ENCODE measurements at places on chromosomes 7 and 10.

- DNase-seq, result no peak
Measured at GRCh38 chr7:45888993-45889366, 692 bp downstream of the IGFBP1 start.

GRCh38 chr10:23362069-23362830, 17.7 kb upstream of the C10orf67 start:
- no peak for DNase-seq

DNA sequence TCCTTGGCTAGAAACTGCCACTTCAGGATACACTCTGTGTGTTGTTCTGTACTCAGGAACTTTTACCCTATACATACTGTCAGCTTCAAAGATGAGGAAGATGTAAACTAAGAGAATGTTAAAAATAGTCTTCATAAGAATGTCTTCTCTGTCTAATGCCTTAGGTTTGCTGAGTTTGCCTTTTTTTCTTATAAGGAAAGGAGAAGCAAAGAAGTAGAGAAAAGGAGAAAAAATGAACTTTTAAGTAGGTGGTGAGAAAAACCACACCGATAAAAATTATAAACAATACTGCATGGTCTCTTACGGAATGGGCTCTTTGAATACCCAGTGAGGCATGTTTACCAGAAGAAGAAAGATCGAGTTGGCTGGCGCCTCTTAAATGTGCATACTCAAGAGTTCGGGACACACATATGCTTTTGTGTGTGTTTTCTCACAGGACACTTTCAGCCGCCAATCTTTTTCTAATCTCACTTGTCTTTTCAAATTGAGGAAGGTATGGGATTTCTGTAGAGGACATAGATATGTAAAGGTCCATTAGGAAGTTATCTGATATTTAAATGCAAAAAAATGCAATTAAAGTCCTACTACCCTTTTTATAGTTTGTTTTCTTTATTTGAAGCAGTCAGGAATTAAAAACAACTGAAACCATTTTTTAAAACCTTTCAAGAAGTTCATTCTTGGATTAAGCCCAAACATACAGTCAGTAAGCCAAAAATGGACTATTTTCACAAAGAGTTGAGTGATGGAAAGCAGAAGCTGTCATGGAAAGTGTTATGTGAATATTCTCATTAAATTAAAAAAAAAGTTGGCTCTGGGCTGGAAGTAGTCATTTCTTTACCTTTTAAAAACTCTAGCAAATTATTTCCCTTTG, 100.6 kb upstream of the MDFIC start:
- DNase-seq, result no peak

DNA sequence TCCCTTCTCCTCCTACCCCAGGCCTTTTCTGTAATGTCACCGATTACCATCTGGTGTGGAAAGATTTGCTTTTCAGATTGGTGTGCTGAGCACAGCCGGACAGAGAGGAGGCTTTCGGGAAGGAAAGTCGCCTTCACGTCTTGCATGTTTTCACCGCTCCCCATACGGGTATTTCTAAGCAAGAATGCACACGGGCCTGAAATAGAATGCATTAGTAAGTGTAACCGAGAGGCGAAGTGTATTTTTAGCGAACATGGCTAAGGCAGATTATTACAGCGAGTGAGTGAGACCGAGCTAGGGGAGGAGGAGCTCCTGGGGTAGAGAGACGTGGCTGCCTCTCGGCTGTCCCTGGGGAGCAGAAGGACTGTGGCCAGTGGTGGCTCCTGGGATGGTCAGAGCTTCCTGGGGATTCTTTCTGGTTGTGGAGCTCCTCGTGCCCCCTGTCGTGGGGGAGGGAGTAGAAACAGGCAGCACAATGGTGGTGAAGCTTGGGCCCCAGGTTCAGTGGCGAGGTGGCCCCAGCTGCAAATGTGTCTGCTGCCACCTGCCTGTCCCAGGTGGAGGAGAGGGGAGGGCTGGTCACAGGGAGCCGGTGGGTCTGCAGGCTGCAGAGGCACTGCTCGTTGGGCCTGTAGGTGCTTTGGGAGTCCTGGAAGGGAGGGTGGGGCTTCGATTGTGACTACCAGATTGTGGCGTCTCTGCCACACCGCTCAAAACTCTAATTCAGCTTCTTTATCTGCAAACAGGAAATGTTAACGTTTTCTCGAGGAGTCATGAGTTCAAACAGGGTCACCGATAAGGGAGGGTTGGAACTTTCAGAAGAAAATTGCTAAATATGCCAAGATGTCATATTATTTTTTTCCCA, 135.8 kb downstream of the CAMK1D start:
- DNase-seq, result no peak

DNA sequence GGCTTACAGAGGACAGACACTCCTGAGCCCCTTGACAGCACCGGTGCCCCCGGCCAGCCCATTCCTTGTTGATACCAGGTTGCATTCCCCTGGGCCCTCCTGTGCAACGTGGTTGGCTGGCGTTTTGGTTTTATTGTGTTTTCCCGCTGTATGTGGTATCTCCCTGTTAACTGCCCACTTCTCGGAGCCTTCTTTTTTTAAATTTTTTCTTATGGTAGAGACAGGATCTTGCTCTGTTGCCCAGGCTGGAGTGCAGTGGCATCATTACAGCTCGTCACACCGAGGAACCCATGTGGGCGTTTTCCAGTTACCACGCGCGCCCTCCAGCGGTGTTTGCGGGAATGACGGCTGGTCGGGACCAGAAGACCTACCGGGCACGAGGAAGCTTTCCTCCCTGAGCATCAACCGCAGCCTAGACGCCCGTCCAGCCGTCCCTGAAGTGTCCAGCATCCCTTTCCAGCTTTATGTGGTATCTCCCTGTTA, 16.9 kb upstream of the ZFAND2A start:
- DNase-seq, result peak; percentile 71

GRCh38 chr7:87058744-87059524, 520 bp downstream of the ELAPOR2 start:
- no peak for DNase-seq

DNA sequence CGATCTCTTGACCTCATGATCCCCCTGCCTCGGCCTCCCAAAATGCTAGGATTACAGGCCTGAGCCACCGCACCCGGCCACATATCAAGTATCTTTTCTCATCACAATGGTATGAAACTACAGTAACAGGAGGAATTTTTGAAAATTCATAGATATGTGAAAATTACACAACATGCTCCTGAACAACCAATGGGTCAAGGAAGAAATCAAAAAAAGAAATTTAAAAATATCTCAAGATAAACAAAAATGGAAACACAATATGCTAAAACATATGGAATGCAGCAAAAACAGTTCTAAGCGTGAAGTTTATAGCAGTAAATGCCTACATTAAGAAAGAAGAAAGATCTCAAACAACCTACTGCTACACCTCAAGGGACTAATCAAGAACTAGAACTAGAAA, 59.8 kb upstream of the ADAM12 start:
- DNase-seq, result no peak

- peak; percentile 21 for DNase-seq
Measured at GRCh38 chr10:44966129-44966815, 6.7 kb downstream of the RASSF4 start.

- no peak for DNase-seq
Measured at GRCh38 chr7:91843831-91844230, 36.7 kb downstream of the MTERF1 start.

Measured in omental fat pad (tissue), 4 donors.